SIG-M5 (cell line): ENCODE measurements at places on chromosomes 2 and 18.

- no peak for DNase-seq
These were observed 117.4 kb upstream of the CWC22 start for GRCh38 chr2:180124273-180125139.

DNA sequence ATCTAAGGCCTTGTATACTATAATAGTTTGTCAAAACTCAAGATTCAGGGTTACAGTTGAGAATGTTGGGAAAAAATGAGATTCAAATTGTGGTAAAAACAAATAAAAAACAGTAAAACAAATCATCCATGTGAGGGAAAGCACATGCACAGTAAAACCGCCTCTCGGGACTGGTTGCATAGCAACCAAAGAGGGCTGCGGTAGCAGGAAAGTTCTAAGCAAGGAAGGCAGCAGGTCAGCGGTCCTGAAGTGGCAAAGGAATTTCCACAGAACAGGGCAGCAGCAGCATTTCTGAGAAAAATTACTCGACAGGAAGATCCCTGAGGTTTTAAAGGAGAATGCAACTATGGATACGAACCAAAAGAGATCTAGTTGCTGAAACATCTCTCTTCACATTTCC, 93.7 kb downstream of the DYNAP start:
- no peak for DNase-seq

DNA sequence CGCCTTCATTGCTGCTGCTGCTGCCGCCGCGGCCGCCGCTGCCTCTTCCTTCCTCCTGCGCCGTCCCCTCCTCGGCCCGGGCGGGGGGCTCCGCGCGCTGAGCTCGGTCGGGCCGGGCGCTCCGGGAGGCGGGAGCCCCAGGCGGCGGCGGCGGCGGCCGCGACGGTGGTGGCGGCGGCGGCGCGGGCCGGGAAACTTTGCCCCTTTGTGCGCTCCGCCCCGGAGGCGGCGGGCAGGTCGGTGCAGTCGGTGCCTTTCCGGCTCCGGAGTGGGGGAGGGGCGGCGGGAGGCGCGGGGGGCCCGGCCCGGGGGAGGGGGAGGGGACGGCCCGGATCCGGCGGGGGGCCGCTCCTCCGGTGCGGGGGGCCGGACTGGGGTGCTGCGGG, 205 bp downstream of the TET3 start:
- DNase-seq: no peak

DNA sequence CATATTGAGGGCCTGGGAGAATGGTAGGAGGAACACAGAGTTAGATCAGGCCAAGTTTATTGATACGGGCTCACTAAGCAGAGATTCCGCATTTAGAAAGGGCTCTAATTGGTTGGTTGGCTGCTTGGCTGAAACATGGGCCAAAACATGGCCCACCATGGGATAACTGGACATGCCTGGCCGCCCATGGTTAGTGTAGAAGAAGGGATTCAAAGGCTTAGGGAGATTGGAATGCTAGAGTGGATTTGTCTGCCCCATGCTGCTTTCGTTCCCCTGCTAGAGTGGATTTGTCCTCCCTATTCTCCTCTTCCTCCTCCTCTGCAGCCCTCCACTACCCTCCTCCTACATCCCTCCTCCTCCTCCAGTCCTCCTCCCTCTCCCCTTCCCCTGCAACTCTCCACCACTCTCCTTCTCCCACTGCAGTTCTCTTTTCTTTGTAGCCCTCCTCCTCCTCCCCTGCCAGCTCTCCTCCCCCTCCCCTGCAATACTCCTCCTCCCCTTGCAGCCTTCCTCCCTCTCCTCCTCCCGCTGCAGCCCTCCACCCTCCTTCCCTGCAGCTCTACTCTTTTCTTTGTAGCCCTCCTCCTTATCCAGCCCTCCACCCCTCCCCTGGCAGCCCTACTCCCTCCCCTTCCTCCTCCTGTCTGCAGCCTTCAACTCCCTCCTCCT, 17.2 kb downstream of the BOK start:
- no peak for DNase-seq

DNA sequence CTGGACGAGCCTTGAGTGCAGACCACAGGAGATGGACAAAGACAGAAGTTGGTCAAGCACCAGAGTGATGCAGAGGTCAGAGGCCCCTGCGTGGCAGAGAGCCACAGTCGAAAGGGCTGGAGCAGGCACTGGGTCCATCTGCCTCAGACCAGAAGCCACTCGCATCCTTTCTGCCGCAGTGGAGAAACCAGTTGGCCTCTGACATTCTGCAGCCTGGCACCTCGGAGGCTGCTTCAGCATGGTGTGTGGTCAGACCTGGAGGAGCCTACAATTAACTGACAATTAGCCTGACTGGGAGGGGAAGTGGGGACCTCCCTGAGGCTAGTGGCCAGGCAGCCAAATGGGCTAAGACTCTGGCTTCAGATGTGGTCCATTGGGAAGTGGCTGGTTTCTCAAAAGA, 111.1 kb downstream of the SGPP2 start:
- DNase-seq: no peak

DNA sequence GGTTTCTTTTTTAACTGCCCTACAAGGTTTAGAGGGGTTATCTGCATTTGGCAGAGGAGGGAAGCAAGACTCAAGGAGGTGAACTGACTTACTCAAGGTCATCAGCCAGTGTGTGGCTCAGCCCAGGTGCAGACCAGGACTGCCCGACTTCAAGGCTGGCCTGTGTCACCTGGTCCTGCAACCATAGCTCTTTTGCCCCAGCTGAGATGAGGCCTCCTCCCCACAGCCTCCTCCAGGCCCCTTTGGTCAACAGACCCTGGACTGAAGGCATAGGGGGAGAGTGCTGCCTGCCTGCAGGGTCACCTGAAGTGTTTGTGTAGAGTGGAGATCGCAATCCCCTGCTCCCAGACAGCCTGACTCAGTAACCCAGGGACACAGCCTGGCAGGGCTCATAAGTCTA, 168.5 kb upstream of the GLI2 start:
- DNase-seq: no peak

DNA sequence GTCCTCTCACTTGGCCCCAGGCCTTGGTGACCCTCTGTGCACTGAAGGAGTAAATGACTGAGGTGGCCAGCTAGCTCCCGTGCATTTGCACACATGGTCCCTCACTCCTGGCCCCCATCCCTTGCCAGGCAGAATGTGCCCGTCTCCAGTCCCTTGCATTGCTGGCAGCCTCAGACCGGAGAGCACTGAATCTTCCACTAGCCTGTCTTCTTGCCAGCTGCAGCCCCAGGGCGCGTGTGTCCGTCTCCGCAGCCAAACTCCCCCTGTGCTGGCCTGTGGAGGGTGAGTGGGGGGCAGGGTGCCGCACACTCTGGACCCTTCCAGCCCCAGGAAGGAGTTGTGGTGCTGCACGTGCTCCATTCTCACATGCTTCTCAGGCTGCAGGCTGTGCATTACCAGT, 35.9 kb downstream of the INPP4A start:
- no peak for DNase-seq

GRCh38 chr2:207546822-207547221, 17.1 kb downstream of the CREB1 start:
- DNase-seq: no peak

DNA sequence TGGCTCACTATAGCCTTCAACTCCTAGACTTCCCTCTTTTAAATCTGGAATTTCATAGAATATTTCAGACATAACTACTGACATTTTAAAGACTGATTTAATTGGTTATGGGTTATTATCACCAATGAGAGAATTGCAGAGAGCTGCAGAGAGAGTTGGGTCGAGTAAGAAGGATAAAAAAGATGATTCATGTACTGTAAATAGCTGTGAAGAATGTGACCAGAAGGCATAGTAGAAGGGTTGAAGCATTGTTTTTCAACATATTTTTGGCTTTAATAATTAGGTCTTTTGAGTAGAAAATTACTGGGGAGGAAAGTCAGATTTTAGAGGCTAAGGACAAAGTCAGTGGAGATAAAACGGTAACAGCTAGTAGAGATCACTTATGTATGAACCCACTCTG, 503.2 kb upstream of the SLC8A1 start:
- DNase-seq: no peak

- DNase-seq: no peak
These were observed 50.4 kb downstream of the MBD2 start for GRCh38 chr18:54173980-54174630.

- DNase-seq: no peak
These were observed 12.4 kb upstream of the INO80C start for GRCh38 chr18:35510076-35510651.
